Fibroblast of mammary gland (primary cell): ENCODE measurements at places on chromosomes 2 and 18.

- DNase-seq = no peak
These were observed 644.4 kb downstream of the GALR1 start for GRCh38 chr18:77894060-77894459.

DNA sequence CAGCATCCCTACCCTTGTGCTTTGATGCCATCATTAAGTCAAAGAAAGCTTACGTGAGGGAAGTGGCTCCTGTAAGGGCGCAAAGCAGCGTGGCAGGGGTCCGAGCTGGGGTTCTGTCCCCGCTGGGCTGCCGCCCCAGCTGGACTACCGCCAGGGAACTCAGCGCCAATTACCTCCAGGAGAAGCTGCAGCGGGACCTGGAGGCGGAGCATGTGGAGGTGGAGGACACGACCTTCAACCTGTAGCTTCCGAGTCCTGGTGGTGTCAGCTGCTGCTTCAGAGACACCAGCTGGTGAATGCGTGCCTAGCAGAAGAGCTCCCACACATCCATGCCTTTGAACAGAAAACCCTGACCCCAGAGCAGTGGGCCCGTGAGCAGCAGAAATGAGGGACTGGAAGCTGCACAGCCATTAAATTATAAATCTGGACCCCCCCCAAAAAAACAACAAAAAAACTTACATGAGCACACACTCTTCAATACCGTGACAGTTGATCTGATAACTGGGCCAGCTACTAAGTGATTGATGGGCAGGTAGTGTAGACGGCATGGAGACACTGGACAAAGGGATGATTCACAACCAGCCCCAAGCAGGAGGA lies 20.1 kb upstream of the YES1 start:
- no peak for DNase-seq

DNA sequence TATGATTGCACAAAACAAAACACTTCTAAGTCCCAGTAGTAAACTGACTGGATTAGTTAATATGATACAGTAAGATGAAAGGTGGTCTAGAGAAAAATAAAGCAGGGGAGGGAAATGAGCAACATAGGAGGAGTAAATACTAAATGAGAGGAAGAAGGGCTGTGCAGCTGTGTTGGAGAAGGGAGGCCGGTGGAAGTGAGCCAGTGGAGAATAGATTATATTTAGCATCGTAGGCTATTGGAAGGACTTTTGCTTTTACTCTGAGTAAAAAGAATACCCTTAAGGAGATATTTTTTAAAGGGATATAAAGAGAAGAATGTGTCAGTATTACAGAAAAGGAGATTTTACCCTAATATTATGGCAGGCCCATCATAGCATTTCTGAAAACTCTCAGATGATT lies 12.7 kb downstream of the WDR75 start:
- DNase-seq = no peak

- DNase-seq = no peak
These were observed 385.9 kb downstream of the TNS1 start for GRCh38 chr2:217616936-217617335.

- DNase-seq = peak; percentile 45
These were observed 4.7 kb downstream of the MYO5B start for GRCh38 chr18:50190236-50190635.

GRCh38 chr2:241863536-241863954 lies 4.9 kb upstream of the PDCD1 start:
- peak; percentile 26 for DNase-seq

- no peak for DNase-seq
These were observed 4.9 kb upstream of the PNO1 start for GRCh38 chr2:68152681-68153347.

GRCh38 chr18:38940475-38940862 lies 1374.9 kb upstream of the CELF4 start:
- no peak for DNase-seq

- DNase-seq = no peak
These were observed 9.5 kb downstream of the KLHL14 start for GRCh38 chr18:32763293-32763692.

DNA sequence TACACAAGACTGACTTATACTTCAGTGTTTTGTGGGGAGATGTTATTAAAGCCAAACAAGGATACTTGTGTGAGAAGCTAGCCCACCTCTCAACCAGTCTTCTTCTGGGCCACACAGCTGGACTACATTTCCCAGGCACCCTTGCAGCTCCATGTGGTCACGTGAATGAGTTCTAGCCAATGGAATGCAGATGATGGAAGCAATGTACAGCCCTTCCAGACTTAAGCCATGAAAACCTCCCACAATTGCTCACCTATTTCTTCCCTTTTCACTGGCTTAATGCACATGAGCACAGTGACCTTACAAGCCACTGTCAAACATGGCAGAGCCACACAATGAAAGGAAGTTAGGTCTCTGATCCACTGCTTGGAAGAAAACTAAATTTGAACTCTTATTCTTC lies 20.4 kb upstream of the FEZ2 start:
- peak; percentile 82 for DNase-seq

GRCh38 chr2:41940060-41940744 lies 107.6 kb upstream of the PKDCC start:
- no peak for DNase-seq

DNA sequence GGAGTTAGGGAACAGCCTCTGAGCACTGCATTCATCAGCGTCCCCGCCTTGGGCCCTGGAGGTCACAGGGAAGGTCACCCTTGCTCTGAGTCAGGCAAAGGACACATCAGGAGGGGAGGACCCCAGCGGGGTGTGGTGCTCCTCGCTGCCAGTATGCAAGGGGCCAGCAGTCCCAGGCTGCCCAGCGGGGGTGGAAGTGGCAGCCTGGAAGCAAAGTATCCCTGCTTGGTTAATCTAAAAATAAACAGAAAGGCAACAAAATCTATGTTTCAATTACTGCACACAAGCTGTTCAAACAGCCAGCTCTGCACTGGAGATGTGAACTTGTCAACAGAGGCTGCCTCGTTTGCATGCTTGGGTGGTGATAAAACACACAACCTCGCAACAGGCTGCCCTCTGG lies 164.1 kb downstream of the KLHL29 start:
- DNase-seq = no peak

DNA sequence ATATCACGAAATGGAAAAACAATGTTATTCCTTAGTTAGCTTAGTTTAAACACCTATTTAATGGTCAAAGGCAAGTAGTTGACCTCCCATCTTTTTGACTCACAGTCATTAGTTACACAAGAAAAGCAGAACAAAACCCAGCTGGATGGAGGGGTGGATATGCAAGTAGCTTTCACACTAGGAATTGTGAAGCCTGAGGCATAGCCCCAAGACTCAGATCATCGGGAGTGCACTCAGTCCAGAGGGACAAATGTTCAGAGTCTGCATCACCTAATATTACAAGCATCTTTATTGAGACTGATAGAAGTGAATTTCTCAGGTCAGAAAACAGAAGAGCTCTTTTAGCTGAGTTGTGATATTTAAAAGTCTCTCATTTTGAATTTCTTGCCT lies 15.5 kb upstream of the CPS1 start:
- DNase-seq = peak; percentile 8

GRCh38 chr2:180289627-180290026 lies 282.5 kb upstream of the CWC22 start:
- DNase-seq = no peak

DNA sequence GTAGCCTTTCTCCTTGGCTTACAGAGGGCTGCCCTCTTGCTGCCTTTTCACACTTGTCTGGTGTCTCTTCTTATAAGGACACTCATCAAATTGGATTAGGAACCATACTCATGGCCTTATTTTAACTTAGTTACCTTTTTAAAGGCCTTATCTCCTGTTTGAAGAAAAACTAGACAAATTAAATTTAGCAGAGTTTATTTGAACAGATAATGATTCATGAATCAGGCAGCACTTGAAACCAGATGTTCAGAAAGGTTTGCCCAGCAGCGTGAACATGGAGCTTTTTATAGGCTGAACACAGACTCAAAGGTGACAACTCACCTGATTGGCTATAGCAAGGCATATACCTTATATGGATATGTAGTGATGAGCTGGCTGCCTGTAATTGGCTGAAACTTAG lies 238.0 kb downstream of the GULP1 start:
- peak; percentile 37 for DNase-seq

DNA sequence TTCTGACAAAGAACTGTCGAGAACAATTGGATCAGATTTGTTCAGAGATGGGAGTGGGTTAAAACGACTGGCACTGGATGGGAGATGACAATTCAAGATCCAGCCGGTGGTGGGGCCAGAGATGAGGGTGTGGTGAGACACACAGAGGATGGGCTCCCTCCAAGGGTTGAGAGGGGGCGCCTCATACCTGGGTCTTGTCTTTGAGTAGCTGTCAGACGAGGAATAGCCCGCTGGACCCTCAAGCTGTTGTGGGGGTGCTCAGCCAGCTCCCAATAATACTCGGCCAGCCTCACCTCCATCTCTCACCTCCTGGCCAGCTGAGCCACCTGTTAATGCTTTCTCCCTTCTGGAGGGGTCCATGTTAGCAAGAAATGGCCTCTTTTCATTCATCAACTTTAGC lies 14.0 kb downstream of the INPP5D start:
- DNase-seq = no peak

GRCh38 chr2:104091894-104092293 lies 762.0 kb upstream of the POU3F3 start:
- DNase-seq = no peak

DNA sequence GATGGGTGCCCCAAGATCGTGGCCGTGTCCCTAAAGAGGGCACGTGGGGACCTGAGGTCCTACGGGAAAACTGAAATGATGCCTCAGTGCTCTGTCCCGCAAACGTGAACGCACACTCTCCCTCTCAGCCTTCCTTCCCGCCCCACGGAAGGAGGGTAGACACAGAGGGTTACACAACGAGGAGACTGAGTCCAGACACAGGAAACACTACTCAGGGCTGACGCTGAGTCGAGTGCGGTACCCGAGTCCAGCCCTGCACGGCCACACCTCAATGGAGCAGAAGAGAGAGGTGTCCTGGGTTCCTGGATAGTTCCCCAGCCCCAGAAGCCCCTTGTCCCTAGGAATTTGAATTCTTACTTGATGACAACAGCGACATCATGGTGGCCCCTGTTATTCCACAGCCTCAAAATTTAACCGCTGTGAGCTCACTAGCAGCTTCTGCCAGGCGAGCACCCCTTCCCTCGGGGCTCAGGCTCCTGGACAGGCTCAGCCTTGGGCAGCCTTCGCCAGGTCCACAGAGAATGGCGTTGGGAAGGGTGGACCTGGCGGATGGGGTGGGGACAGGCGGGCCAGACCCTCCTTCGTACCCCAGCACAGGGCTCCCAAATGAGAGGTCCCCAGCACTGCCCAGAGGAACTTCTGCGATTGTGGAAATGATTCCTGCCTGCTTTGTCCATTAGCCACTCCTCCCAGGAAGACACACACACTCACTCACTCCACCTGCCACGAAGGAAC lies 980 bp upstream of the RNPEPL1 start:
- DNase-seq = peak; percentile 27
